ENCODE measurements at places on chromosomes 6 and 20. TPM values are rescaled to one million over a fixed set of nuclear protein-coding genes. Genes with fewer than 3 reads are reported as not detected.

- no peak for DNase-seq
Measured at GRCh38 chr20:46559685-46560440, 9.4 kb upstream of the OCSTAMP start.

DNA sequence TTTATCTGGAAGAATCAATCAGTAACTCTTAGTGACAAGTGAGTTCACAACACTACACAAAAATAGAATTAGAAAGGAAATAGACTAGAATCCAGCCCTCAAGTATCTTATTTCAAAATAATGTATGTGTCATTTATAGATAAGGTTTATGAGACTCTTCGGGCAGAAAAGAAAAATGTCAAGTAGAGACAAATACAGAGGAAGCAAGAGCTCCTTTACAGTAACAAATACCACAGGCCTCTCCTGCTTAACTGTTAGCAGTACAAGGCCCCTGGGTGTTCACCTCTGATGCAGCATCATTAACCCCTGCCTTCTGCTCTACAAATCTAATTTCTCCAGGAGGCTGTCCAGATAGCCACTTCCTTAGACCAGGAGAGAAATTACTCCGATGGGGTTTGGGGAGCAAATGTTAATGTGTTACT, 76.7 kb downstream of the UBE3D start:
- no peak for DNase-seq

DNA sequence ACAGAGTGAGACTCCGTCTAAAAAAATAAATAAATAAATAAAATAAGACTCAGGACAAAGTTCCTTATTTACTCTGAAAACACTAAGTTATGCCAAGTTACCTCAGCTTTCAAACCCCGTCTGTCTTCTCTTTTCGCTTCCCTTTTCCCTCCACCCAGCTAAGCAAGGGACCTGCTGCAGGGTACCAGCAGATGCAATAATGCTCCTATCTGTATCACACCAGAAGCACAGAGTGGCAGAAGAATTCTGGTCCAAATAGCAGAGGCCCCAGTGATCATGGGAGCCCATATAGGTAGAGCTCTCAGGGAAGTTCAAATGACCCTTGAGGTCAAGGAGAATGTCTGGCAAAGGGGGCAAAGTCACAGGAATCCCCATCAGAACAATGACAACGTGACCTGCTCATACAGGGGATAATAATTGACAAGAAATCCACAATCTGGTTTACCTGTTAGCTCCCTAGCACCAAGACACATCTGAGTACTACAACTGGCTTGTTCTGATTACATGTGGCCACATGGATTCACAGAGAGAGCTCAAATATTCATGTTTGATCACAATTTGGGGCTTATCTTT, 8.7 kb downstream of the GCM1 start:
- DNase-seq = no peak

- DNase-seq = no peak
Measured at GRCh38 chr6:3937438-3937837, 88.3 kb downstream of the FAM50B start.

- no peak for DNase-seq
Measured at GRCh38 chr6:14326774-14327173, 209.2 kb downstream of the CD83 start.

DNA sequence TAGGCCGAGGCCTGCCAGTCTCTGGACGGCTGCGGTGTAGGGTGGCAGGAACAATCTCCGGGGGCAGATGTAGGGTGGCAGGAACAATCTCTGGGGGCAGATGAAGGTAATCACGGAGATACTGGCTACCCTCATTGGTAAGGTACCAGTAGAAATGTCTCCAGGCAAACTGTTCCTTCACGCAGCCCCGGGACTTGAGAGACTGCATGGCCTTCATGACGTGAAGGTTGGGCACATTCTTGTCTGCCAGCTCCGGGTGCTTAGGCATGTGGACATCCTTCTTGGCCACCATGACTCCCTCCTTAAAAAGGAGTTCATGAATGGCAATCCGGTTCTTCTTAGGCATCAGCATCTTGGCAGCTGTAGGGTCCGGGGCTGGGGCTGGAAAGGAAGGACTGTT, 6.1 kb downstream of the FAM110A start:
- no peak for DNase-seq

The POPDC3 gene
- total RNA-seq = 175 TPM
